ENCODE measurements at places on chromosomes 16 and 17. TPM values are rescaled to one million over a fixed set of nuclear protein-coding genes. Genes with fewer than 3 reads are reported as not detected.

GRCh38 chr16:10297341-10298006 is 88.4 kb upstream of the ATF7IP2 start:
- DNase-seq = no peak

DNA sequence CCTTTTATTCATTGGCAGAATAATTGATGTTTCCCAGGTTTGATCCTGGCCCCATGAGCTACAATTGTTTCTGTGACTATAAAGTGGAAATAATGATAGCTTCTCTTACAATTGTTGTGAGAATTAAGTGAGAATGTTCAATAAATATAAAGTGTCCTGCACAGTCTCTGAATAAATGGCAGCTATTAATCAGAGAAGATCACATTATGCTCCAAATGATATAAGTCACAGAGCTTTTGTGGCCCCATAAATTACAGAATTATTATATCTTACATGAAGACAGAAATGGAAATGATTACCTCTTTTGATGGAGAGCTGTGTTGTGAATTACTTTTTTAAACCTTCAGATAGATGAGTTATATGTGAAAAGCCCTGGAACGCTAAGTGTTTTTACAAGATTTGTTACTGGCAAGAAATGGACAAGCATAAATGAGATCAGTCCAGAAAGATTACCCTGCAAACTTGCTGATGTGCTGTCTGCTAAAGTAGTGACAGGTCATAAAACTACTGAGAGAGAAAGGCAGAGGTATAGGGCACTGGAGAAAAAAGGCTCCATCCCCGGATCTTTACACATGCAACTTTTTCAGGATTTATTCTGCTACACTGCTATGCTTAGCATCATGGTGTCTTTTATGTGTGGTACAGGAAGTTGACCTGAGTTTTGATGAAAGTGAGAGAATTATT is 750.9 kb upstream of the GOT2 start:
- DNase-seq = no peak

- DNase-seq = peak; percentile 75
Observed at GRCh38 chr16:19113577-19114358, at the start of gene ITPRIPL2. Gene ITPRIPL2, plus strand, starts transcription at chr16:19113964. Its CDS starts 498 bp downstream, at chr16:19114462.

GRCh38 chr16:4016658-4017057 is 99.6 kb downstream of the ADCY9 start:
- DNase-seq = no peak

- no peak for DNase-seq
Observed at GRCh38 chr16:1432388-1433262, 1.7 kb downstream of the PERCC1 start.

DNA sequence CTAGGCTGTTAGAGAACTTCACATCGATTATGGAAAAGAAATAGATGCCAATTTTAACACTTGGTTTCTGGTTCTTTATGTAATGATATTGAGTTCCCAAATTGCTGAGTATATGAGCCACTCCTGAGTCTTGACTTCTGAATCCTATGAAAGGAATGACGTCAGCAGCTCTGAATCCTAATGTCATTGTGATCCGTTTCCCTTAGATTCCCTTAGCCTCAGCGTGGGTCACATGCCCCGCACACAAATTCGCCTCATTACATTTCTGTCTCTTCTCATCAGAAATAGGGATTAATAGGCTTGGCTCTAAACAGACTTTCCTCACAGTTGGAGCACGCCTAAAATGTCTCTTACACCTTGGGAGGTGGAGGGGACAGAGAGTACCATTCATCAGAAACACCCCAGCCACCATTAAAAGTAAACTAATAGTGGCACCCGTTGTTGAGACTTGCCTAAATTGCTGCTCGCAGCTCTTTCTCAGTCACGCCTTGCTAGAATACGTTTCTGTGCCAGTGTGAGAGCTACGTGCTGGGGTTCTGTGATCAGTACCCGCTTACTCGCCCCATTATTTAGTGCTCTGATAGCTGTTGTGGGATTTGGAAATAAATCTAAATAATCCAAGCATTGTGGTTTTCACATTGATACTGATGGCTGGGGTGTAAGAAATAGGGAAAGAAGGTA is 7.1 kb downstream of the MRM3 start:
- DNase-seq = no peak

DNA sequence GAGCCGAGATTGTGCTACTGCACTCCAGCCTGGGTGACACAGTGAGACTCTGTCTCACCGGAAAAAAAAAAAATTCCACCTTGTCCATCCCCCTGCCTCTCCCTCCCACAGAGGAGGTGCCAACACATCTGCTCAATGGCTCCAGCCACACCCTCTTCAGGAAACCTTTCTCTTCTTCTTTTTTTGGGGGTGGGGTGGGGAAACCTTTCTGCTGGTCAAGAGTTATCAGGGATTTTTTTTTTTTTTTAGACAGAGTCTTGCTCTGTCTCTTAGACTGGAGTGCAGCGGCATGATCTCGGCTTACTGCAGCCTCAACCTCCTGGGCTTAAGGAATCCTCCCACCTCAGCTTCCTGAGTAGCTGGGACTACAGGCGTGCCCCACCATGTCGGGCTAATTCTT is 18.7 kb downstream of the TNS4 start:
- no peak for DNase-seq

GRCh38 chr17:75301502-75302206 is 12.4 kb upstream of the SLC25A19 start:
- DNase-seq = no peak

DNA sequence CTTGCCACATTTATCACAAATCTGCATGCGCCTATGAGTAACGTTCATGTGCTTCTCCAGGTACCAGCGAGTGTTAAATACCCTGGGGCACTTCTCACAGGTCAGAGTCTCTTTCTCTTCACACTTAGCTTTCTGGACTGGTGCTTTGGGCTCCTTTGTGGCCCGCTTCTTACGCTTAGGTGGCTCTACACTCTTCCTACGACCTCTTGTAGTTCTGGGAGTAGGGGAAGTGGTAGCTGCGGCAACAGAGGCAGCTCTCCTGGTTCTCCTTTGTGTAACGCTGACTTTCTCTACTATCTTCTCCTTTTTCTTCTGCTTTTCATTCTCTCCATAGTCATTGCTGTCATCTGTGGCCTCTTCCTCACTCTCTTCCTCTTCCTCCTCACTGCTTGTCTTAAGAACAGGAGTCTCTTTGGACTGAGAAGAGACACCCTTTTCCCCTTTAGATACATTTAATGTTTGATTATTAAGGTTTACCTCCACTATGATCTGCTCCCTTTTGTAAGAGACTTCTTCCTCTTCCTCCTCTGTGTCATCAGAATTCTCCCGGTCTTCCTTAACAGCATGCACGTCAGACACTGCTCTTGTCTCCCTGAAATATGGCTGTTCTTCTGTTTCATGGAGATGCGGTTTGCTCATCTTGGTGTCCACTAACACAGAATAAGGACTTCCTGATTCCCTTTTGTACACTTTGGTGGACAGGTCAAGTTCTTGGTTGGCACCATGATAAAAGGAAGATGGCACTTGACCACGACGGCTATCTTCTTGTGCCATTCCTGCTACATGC is 45.0 kb downstream of the ZNF652 start:
- DNase-seq = no peak

GRCh38 chr16:85553436-85554113 is 59.5 kb upstream of the GSE1 start:
- peak; percentile 57 for DNase-seq

DNA sequence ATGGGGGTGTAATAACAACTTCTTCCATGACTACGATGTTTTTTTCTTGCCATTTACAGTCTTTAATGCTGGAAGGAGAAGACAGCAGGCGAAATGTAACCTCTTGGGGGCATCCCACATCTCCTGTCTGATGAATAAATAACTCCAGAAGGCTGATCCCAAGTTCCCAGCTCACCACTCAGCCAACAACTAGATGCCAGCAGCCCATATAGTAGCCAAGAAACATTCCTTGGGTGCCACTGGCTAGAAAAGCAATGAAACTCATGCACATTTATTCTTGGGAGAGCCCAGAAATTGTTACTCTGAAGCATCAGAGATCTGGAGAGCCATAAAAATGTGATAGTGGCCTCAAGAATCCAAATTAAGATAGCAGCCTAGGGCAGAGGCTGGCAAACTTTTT is 22.7 kb upstream of the TMEM101 start:
- no peak for DNase-seq

DNA sequence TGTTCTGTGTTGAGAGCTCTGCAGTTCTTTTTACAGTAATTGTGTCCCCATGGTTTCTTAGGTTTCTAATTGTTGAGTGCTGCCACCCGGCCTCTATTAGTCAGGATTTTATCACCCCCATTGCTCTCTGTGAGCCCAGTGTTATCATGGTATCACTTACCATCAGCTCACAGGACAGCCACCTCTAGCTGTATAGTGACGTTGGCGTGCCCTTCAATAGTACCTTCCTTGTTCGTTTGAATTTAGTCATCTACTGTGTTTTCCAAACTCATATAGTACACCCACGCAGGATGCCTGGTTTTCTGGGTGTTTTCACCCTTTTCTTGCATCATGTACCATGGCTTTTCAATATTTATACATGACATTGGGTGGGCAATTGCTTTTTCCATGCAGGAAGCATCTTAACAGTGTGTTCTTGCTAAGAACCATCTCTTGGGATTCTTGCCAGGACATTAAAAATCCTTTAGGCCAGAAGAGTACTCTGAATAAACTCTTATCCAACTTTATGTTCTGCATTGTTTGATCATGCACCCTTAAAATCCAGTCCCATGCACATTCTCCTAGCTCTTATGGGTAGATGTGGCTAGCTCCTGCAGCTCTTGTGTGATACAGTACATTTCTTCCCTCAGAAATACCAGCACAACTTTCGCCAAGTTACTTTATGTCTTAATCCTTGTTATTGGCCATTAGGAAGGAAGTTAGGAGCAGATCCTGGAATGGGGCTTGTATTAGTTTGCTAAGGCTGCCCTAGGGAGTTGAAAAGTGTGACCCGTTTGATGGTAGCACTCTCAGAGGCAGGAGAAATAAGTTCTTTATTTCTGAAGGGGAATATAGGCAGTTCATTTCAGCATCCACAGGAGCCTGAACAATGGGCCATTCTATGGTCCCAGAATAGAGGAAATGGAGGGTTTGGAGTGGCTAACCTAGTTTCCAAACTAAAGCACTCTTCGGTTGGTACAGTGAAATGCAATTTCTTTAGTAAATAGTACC is 11.3 kb upstream of the ABCA10 start:
- DNase-seq = no peak

DNA sequence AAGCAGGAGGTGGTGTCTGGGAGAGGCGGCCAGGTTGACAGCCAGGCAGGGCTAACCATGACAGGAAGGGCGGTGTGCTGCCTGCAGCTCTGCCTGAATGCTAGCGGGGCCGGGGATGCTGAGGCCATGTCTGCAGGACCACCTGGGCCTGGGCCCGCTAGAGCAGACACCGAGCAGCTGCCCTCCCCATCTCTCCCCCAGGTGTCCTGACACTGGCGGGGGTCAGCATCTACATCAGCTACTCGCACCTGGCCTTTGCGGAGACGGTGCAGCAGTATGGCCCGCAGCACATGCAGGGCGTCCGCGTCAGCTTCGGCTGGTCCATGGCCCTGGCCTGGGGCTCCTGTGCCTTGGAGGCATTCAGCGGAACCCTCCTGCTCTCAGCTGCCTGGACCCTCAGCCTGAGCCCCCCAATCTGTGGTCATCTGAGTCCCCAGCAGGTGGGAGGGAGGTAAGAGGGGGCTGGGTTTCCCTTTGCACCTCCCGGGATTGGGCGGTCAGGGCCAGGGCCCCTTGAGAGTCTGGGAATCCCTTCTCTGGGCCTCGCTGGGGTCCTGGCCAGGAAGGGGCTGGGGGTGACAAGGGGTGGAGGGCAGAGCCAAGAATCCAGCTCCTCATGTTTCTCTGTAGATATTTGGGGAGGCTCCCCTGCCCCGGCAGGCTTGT is 7.5 kb downstream of the TMEM235 start:
- DNase-seq = no peak

The PRSS22 gene
- total RNA-seq = 52.7 TPM

GRCh38 chr17:43924558-43924957 is 17.2 kb upstream of the MPP2 start:
- DNase-seq = no peak

DNA sequence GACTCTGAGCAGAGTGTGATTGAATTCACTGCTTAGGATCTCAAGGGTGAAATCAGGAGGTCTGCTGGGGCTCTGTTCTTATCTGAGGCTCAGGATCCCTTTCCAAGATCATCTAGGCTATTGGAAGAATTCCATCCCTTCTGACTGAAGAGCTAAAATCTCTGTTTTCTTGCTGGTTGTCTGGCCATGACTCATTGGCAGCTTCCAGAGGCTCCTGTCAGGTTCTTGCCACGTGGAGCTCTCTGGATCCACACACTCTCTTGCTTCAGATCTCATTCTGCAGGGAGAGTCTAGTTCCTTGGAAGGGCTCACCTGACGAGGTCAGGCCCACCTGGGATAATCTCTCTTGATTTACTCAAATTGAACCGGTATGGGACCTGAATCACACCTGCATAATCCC is 930.7 kb downstream of the CDH8 start:
- DNase-seq = no peak

The MAPT gene
- total RNA-seq = 11.0 TPM

The NKD1 gene
- total RNA-seq = 32.0 TPM

DNA sequence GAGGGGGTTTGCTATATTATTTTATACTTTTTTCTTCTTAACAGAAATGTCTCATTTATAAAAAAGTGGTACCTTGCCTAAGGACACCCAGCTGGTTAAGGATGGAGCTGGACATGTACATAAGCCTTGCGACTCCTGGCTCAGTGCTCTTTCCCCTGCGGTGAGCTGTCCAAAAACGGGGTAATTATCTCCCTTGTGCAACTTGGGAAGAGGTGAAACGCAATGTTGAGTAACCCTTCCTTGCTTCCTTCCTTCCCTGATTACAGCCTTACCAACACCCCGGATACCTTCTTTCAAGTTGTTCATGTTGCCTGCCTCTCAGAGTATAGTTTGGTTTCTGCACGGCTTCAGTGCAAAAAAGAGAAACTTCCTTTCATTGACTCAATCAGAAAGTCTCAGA is 94.1 kb upstream of the XYLT1 start:
- no peak for DNase-seq

- DNase-seq = no peak
Observed at GRCh38 chr17:73126716-73127473, 34.4 kb upstream of the SLC39A11 start.

- peak; percentile 47 for DNase-seq
Observed at GRCh38 chr17:38444151-38444550, 15.9 kb downstream of the ARHGAP23 start.
